ENCODE measurements at places on chromosomes 7 and 10.

GRCh38 chr7:120303105-120303504 is 30.1 kb downstream of the KCND2 start:
- no peak for DNase-seq

GRCh38 chr7:45944058-45944457 is 23.0 kb upstream of the IGFBP3 start:
- no peak for DNase-seq

DNA sequence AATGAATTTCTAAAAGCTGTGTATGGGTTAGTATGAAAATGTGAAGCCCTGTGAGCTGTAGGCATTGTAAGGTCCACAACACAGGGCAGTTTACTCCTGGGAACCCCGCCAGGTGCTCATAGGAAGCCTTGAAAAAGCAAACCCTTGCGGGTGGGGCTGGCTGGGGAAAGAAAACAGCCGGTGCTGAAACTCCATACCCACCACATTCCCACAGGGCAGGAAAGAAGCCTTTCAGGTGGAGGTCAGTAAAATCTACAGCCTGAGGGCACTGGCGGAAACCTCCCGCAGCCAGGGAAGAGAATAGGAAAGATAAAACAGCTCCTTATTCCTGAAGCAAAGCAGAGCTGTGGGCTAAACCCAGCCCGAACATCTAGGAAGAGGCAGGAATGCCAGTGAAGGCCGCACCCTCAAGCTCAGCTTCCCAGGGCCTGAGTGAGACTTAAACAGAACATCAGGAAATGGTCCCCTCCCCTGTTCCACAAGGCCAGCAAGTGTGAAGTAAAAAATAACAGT is 34.7 kb downstream of the PODXL start:
- no peak for DNase-seq

GRCh38 chr10:132132421-132132841 is 54.3 kb upstream of the DPYSL4 start:
- no peak for DNase-seq

DNA sequence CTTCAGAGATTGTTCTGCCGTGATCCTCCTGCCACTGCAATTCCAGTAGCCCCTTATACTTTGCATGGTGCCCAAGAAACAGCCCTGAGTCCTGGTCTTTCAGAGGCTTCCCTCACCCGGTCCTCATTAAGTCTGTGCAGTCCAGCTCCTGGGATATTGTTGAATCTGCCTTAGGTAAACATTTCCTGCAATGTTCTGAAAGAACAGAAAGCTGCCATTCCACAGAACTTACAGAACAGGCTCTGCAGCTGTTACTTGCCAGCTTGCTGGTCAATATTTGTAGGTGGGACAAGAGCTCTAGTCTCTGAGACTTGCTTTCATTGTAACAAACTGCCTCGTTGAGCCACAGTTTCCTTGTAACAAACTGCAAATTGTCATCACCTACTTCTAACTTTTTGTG is 115.0 kb upstream of the KIF5B start:
- no peak for DNase-seq

- DNase-seq: no peak
Observed at GRCh38 chr10:69446229-69446628, 5.0 kb upstream of the TSPAN15 start.

DNA sequence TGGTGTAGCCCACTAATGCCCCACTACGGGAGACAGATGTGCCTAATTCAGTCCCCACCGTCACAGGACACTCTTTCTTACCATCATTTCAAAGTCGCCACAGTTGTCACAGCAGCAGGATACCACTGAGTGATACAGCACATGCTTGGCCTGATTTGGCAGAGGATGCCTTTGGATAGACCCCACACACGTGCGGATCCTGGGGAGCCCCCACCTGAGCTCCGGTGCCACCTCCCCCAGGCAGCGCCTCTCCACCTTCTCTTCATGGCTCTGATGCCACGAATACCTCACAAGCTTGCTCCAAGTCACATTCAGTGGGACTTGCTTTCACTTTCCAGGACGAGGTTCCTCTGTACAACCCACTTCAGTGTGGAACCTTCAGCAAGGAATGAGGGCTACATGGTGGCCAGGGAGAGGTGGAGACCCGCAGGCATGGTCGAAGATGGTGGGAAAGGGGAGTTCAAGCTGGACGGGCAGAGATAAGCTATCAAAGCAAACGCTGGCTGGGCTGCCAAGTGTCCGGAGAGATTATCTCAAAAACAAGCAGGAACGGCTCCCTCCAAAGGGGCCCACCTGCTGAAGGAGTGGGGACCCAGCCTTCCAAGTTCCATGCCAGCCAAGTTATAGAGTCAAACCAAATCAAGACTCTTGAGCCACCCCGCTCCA is 107.4 kb downstream of the ZRANB1 start:
- DNase-seq: no peak

- DNase-seq: no peak
Observed at GRCh38 chr10:78780551-78780961, 288.2 kb upstream of the ZMIZ1 start.

- DNase-seq: no peak
Observed at GRCh38 chr7:134785842-134786241, 6.4 kb downstream of the CALD1 start.

- no peak for DNase-seq
Observed at GRCh38 chr7:30922596-30922995, 10.9 kb downstream of the AQP1 start.

DNA sequence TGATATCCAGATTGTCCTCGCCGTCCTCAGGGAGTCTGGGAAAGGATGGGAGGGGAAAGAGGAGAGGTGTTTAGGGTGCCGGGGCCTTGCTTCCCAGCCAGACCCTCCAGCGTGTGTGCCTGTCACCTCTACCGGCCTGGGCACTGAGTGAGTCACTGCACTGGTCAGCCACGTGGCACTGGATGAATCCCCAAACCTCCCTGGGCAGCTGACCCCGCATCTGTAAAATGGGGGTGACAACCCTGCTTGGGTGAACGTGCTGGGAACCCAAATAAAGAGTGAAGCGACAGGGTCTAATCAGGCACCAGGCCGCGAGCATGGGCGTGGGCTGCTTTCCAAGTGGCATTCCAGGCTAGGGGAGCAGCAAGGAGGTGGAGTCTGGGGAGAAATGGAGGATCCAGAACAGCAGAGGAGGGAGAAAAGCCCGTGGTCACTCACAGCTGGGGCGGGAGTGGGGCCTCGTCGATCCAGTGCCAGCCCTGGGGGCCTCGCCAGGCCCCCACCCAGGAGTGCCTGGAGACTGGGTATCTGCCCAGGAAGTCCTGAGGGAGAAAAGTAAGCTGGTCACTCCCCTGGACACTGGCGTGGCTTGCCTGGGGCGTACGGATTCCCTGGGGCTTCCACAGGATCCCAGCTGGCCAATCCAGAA is 29.7 kb downstream of the KLRG2 start:
- no peak for DNase-seq

- DNase-seq: no peak
Observed at GRCh38 chr10:110992006-110992800, 72.8 kb downstream of the SHOC2 start.

DNA sequence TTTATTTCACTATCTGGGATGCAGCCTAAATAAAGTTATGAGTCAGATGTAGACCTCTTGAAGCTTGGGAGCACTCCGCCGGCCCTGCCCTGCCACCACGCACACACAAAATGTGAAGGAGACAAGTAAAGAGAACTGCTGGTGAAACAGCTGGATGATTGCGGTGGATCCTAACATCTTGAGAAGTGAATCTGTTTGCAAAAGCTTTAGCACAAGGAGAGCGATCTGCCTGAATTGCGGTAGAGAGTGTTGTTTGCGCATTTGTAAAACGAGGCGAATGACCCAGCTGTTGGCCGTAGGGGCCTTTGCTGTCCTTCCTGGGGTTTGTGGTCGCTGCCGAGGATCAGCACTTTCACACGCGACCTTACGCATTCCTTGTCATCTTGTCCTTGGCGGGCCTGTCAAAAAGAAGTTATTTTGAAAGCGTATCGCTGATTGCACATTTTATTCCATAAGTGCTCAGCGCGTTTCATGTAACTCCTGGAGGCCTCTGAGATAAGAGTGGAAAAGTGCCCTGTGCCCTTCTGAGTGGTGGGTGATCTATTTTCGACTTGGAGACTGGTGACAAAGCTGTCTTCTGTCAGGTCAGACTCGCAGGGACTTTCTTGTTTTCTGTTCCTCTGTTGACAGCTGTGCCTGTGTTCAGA is 40.8 kb downstream of the RBM20 start:
- DNase-seq: no peak

DNA sequence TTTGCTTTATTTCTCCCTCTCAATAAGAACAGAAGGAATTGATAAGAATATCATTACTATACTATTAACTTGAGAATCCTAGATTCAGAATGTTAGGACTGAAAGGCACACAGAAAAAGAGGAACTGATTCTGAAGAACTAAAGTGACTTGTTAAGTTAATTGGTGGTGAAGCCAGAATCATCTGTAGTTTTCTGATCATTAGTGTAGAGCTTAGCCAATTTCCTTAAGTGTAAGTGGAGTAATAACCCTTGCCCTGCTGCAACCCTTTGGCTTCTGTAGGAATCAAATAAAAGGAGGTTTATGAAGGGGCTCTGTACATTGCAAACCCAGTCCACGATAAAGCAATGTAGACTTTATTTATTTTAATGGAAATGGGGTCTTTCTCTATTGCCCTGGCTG is 1186.0 kb downstream of the SORCS3 start:
- no peak for DNase-seq

DNA sequence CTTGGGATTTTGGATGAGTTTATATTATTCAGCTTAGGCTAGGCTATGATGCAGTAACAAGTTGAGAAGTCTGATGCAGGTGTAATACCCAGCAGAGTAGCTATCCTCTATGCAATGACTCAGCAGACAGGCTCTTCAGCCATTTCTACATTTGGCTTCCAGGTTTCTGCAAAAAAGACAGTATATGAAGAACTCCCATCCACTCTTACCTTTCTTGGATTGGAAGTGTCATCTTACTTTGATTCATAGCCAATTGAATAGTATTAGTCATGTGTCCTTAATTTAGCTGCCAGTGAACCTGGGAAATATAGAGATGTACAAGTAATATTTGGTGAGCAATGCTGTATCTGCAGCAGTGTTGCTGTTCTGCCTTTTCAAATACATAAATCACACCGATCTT is 127.8 kb upstream of the NPSR1 start:
- DNase-seq: no peak

DNA sequence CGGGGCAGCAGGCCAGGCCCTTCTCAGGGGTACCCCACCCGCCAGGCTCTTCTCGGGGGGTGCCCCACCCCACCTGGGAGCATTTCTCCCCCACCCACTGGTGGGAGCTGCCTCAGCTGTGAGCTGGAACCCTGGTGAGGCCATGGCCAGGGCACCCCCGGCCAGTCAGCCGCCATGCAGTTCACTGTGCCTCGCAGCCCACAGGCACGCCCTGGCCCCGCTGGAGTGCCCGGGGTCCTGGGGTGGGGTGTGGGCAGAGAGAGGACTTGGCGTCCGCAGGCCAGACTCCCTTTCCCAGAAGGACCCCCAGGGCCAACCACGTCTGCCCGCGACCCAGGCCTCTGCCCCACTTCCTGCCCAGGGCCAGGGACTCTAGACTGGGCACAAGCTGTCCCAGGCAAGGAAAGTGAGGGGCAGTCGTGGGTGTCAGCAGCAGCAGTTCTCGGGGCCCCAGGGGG is 13.1 kb downstream of the DPYSL4 start:
- no peak for DNase-seq

DNA sequence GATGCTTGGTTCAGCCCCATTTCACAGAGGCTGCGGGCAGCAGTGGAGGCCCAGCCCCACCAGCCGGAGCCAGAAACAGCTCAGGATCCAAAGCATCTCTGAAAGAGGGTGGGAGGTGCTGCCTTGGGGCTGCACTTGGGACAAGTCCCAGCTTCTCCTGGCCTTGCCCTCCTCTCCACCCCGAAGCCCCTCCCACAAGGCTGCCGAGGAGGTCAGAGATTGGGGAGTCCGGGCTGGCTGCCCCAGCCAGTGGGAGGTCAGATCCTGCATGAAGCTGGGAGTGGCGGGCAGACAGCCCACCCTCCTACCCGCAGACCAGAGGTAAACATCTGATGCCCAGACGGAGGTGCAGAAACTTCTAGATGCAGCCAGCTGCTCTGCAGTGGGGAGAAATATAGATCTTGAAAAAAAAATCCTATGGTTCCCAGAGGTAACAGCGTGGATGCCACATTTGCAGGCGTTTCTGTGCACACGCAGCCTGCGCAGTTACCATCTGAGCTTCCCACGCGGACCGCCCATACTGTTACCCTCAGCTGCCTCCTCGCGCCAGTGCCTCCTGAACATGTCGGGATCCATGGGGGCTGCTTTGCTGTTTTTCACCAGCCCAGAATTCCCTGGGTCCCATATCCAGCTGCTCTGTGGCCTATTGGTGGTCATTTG is 36.9 kb upstream of the GNA12 start:
- no peak for DNase-seq

Data from CD4-positive, alpha-beta T cell treated with Interleukin-6 at 100 ng/mL for 8 hours (primary cell).